Subcutaneous preadipocyte (primary cell): ENCODE measurements at places on chromosomes 11 and 22. TPM values are rescaled to one million over a fixed set of nuclear protein-coding genes. Genes with fewer than 3 reads are reported as not detected.

Gene APOA5
- total RNA-seq, result not detected in 2 replicates

Gene ZNF215
- total RNA-seq, result 2.2 and 5.7 TPM in 2 replicates

Gene TRPM5
- not detected in 2 replicates for total RNA-seq

Gene TRIM51
- total RNA-seq, result not detected in 2 replicates

Gene FIBIN
- total RNA-seq, result 2.9 and 12.5 TPM in 2 replicates

Gene WDR74
- 63.9 and 71.0 TPM in 2 replicates for total RNA-seq

Gene TSPAN18
- not detected in 2 replicates for total RNA-seq

Gene PGAP2
- total RNA-seq, result 14.3 and 16.4 TPM in 2 replicates

Gene NXPE1
- not detected in 2 replicates for total RNA-seq

Gene CRYBA4
- total RNA-seq, result not detected in 2 replicates

Gene LINC01488
- not detected in 2 replicates for total RNA-seq

Gene GAB4
- total RNA-seq, result not detected in 2 replicates

Gene MIAT
- 0.37 and 0.59 TPM in 2 replicates for total RNA-seq

Gene KCNJ1
- total RNA-seq, result not detected in 2 replicates

Gene MAML2
- total RNA-seq, result 13.6 and 19.4 TPM in 2 replicates

Gene GAL
- total RNA-seq, result 0.39 and 1.5 TPM in 2 replicates

Gene ELF5
- total RNA-seq, result not detected in 2 replicates

Gene TOM1
- total RNA-seq, result 31.5 and 52.5 TPM in 2 replicates

Gene TTC28
- 20.2 and 24.2 TPM in 2 replicates for total RNA-seq

Gene F2
- not detected in 2 replicates for total RNA-seq

Gene PANX2
- total RNA-seq, result under 0.01 and 0.37 TPM in 2 replicates

Gene CDCA5
- 12.5 and 18.6 TPM in 2 replicates for total RNA-seq

Gene FXYD6
- not detected in 2 replicates for total RNA-seq

Gene SGSM1
- total RNA-seq, result under 0.01 and 0.20 TPM in 2 replicates

Gene ABTB2
- 0.39 and 0.73 TPM in 2 replicates for total RNA-seq

Gene RSF1
- 20.9 and 30.7 TPM in 2 replicates for total RNA-seq

Gene MFRP
- not detected in 2 replicates for total RNA-seq

Gene KCNK4
- total RNA-seq, result not detected in 2 replicates
